ENCODE measurements at places on chromosomes 3 and 15. TPM values are rescaled to one million over a fixed set of nuclear protein-coding genes. Genes with fewer than 3 reads are reported as not detected.

LEKR1 gene
- total RNA-seq: 1.00 TPM

CTXN2 gene
- not detected for total RNA-seq

NEK10 gene
- total RNA-seq: 1.1 TPM

MUSTN1 gene
- not detected for total RNA-seq

BDH1 gene
- 4.9 TPM for total RNA-seq

ARL6IP5 gene
- 97.9 TPM for total RNA-seq

SLITRK3 gene
- not detected for total RNA-seq

HTR3E gene
- total RNA-seq: not detected

CRABP1 gene
- 1.8 TPM for total RNA-seq

FEZF2 gene
- not detected for total RNA-seq

XYLB gene
- 3.7 TPM for total RNA-seq

FOXB1 gene
- not detected for total RNA-seq

ATP2B2 gene
- not detected for total RNA-seq

GHRL gene
- not detected for total RNA-seq

FBXO40 gene
- total RNA-seq: not detected

FAM107A gene
- not detected for total RNA-seq

AGBL1 gene
- total RNA-seq: not detected

KCNAB1 gene
- not detected for total RNA-seq

STT3B gene
- 71.2 TPM for total RNA-seq

CPEB1 gene
- total RNA-seq: 2.4 TPM

GABRA5 gene
- 109 TPM for total RNA-seq

SRGAP3 gene
- total RNA-seq: 0.77 TPM

AMOTL2 gene
- total RNA-seq: 36.3 TPM

IL17RD gene
- total RNA-seq: 0.83 TPM

SNTN gene
- not detected for total RNA-seq

FANCD2OS gene
- total RNA-seq: not detected

LMAN1L gene
- total RNA-seq: not detected

P3H2 gene
- total RNA-seq: 29.4 TPM

LOXL1 gene
- total RNA-seq: 0.59 TPM

CMTM6 gene
- total RNA-seq: 42.1 TPM

CLDN16 gene
- not detected for total RNA-seq

CFAP161 gene
- total RNA-seq: not detected

LRRIQ4 gene
- total RNA-seq: not detected

CHRFAM7A gene
- total RNA-seq: 6.7 TPM

CD80 gene
- total RNA-seq: not detected

ZMYND10 gene
- total RNA-seq: 1.1 TPM

EAF2 gene
- total RNA-seq: 1.8 TPM

GOLGA6B gene
- not detected for total RNA-seq

SPATA12 gene
- total RNA-seq: 0.46 TPM

PEAK1 gene
- total RNA-seq: 7.7 TPM

CFAP20DC gene
- total RNA-seq: 2.3 TPM

GOLGA8O gene
- 0.13 TPM for total RNA-seq

PARP15 gene
- not detected for total RNA-seq

All from A549 treated with RU486 at 1 μM for 4 hours (cell line).